ENCODE measurements at places on chromosomes 6 and 20. TPM values are rescaled to one million over a fixed set of nuclear protein-coding genes. Genes with fewer than 3 reads are reported as not detected.

DNA sequence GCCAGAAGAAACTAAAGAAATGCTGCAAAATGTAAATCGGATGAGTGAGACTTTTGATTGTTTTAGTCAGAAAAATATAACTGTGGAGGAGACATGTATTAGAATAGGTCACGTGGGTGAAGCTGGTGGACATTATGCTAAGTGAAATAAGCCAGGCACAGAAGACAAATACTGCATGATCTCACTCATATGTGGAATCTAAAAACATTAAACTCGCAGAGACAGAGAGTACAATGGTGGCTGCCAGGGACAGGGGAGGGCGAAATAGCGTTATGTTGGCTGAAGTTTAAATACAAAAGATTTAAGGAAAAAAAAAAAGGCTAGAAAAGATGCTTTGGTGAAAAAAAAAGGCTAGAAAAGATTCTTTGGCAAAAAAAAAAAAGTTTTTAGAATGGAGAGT is 63.5 kb upstream of the HDDC2 start:
- H3K27me3 ChIP-seq = no peaks in the 10 kb centered on the region
- H3K27ac ChIP-seq = no peak overlapping the region
- no peak overlapping the region for H3K4me3 ChIP-seq
- no peaks in the 10 kb centered on the region for H3K36me3 ChIP-seq
- peaks cover 16% of the 10 kb centered on the region for H3K4me1 ChIP-seq
- DNase-seq = no peak

Gene MEI4
- 0.17 TPM for total RNA-seq

Gene RNF182
- not detected for total RNA-seq

DNA sequence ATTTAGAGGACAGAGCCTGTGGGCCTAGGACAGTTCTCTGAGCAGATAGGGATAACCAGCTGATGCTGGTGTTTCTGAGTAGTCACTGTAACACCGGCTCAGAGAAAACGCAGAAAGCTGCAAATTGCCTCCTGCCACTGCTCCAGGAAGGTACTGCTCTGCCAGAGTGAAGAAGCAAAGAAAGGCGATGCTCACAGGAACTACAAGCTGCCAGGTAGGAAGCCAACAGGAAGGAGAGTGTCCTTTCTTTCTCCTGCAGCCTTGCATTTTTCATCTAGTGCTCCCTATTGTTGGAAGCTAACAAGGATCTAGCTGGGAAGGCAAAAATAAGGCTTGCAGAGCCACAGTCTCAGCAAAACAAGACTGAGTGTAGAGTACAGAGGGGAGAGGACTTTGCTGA is 70.7 kb upstream of the RAB32 start:
- H3K27ac ChIP-seq = no peak overlapping the region
- no peak for DNase-seq
- H3K27me3 ChIP-seq = no peaks in the 10 kb centered on the region
- H3K4me3 ChIP-seq = no peak overlapping the region

- H3K27ac ChIP-seq = no peak overlapping the region
Measured at GRCh38 chr6:86148586-86148985, 505.9 kb upstream of the SYNCRIP start.

DNA sequence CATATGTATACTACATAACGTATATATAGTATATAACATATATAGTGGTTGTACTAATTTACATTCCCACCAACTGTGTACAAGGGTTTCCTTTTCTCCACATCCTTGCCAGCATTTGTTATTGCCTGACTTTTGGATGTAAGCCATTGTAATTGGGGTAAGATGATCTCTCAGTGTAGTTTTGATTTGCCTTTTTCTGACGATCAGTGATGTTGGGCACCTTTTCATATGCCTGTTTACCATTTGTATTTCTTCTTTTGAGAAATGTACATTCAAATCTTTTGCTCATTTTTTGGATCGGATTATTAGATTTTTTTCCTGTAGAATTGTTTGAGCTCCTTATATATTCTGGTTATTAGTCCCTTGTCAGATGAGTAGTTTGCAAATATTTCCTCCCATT is 11.4 kb downstream of the SYNJ2 start:
- H3K27me3 ChIP-seq = no peaks in the 10 kb centered on the region
- H3K4me1 ChIP-seq = peaks cover 50% of the 10 kb centered on the region
- H3K27ac ChIP-seq = peak overlapping the region; percentile 18
- DNase-seq = no peak

Gene DYNLT1
- 147 TPM for total RNA-seq

- H3K27ac ChIP-seq = no peak overlapping the region
- no peak overlapping the region for H3K4me3 ChIP-seq
- H3K4me1 ChIP-seq = peaks cover 67% of the 10 kb centered on the region
- DNase-seq = no peak
- no peaks in the 10 kb centered on the region for H3K36me3 ChIP-seq
Measured at GRCh38 chr6:71385111-71385822, 96.7 kb downstream of the OGFRL1 start.

DNA sequence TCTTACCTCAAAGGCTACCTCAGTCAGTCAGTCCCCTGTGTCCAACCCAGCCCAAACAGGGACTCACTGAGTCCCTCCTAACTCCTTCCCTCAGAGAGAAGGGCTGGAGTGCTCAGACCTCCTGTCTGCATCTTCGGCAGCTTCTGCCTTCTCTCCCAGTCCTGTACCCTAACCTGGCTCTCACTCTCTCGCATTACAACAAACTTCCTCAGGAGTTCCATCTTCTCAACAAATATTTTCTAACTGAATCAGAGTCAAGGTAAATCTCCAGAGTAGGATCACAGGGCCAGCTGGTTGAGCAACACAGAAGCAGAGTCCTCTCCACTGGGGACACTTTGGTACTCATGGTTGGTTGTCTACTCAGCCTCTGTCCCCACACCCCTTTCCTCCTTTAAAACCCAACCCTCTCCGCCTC is 92.3 kb downstream of the MRPL14 start:
- no peak for DNase-seq
- no peak overlapping the region for H3K27ac ChIP-seq
- H3K4me1 ChIP-seq = no peaks in the 10 kb centered on the region

Gene LTB
- not detected for total RNA-seq

DNA sequence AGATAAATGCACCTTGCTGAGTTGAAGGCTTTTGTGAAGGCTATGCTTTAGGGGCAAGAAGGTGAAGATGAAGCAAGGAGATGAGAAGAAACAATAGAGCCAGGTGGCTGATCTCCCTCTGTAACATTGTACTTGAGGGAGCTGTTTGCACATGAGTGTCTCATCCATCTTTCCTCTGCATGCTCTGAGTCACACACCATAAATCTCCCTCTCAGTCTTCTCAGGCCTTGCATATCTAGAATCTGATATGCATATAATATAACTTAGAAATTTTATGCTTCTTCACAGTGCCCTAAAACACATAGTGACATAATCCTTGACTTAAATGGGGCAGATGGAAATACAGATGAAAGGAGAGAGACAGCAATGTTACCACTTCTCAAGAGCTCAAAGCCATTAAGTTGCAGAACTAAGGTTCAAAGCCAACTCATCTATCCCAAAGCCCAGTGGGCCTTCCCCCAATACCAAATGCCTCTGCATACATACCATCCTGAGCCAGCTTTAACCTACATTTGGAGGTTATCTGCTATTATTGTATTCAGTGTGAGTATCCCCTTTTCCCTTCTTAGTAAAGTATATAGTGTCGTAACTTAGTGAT is 62.4 kb upstream of the STXBP5 start:
- no peak overlapping the region for H3K27ac ChIP-seq
- no peaks in the 10 kb centered on the region for H3K4me1 ChIP-seq
- no peak overlapping the region for H3K4me3 ChIP-seq
- no peak for DNase-seq
- no peaks in the 10 kb centered on the region for H3K36me3 ChIP-seq
- no peaks in the 10 kb centered on the region for H3K27me3 ChIP-seq

DNA sequence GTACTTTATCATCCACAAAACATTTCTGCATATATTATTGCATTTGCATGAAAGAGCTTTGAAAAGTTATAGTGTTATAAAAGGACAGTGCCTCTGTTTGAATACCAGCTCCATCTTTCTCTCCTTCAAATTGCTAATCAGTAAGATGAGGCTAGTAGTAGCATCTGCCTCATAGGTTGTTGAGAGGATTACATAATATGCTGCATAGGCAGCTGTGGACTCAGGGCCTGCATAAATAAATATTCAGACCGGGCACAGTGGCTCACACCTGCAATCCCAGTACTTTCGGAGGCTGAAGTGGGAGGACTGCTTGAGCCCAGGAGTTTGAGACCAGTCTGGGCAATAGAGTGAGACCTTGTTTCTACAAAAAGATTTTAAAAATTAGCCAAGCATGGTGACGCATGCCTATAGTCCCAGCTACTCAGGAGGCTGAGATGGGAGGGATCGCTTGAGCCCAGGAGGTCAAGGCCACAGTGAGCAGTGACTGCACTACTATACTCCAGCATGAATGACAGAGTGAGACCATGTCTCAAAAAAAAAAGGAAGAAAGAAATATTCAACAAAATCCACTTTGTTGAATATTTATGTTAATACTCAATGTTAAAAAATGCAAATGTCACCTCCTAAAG is 18.3 kb upstream of the SEC63 start:
- no peak for DNase-seq
- H3K4me3 ChIP-seq = no peak overlapping the region
- no peaks in the 10 kb centered on the region for H3K4me1 ChIP-seq
- H3K27me3 ChIP-seq = no peaks in the 10 kb centered on the region
- no peaks in the 10 kb centered on the region for H3K36me3 ChIP-seq

Gene RAET1E
- not detected for total RNA-seq

GRCh38 chr6:36376742-36377141 is 10.7 kb downstream of the ETV7 start:
- H3K27ac ChIP-seq = no peak overlapping the region
- no peak for DNase-seq
- H3K4me3 ChIP-seq = no peak overlapping the region
- no peaks in the 10 kb centered on the region for H3K27me3 ChIP-seq
- H3K36me3 ChIP-seq = no peaks in the 10 kb centered on the region

Gene DEFB128
- total RNA-seq = not detected

DNA sequence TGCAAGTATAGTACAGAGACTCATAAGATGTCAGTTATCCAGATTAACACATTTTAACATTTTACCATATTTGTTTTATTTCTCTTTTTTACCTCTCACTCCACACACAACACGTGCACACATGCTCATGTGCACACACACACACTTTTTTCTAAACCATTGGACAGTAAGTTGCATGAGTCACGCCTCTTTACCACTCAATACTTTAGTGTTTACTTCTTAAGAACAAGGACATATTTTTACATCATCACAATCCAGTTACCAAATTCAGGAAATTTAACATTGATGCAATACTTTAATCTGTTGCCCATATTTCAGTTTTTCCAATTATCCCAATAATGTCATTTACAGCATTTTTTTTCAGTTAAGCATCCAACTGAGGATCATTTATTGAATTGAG is 109.0 kb downstream of the RIN2 start:
- H3K36me3 ChIP-seq = peaks cover 15% of the 10 kb centered on the region
- no peak overlapping the region for H3K27ac ChIP-seq
- DNase-seq = no peak

Gene THBD
- 44.3 TPM for total RNA-seq

GRCh38 chr6:157873735-157874344 is 50.8 kb downstream of the SNX9 start:
- no peak overlapping the region for H3K4me3 ChIP-seq
- H3K4me1 ChIP-seq = peaks cover 6% of the 10 kb centered on the region
- DNase-seq = no peak
- H3K27me3 ChIP-seq = no peaks in the 10 kb centered on the region

- no peak for DNase-seq
- no peak overlapping the region for H3K27ac ChIP-seq
- H3K36me3 ChIP-seq = peaks cover 73% of the 10 kb centered on the region
- H3K4me3 ChIP-seq = no peak overlapping the region
Measured at GRCh38 chr20:63961664-63962425, 5.6 kb upstream of the UCKL1 start.

Gene GPX5
- not detected for total RNA-seq

Gene SIRPB2
- 6.6 TPM for total RNA-seq

DNA sequence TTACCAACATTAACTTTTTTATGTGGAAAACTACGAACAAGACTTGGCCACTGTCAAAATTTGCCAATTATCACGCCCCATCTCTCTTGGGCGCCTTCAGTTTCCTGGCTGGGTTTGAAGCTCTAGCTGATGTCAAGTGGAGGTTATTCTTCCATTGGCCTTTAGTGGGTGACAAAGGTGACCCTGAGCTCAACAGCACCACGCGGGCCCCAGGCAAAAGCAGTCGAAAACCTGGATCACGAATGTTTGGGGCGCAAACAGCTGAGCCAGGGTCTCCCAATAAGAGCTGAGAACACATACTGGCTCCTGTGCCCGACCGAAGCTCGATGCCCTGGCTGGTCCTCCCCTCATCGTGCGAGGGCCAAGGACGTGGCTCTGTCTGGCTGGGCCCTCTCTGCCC is 26.8 kb downstream of the SLC17A9 start:
- H3K4me3 ChIP-seq = no peak overlapping the region
- H3K27ac ChIP-seq = no peak overlapping the region
- peaks cover 29% of the 10 kb centered on the region for H3K27me3 ChIP-seq
- H3K4me1 ChIP-seq = no peaks in the 10 kb centered on the region

DNA sequence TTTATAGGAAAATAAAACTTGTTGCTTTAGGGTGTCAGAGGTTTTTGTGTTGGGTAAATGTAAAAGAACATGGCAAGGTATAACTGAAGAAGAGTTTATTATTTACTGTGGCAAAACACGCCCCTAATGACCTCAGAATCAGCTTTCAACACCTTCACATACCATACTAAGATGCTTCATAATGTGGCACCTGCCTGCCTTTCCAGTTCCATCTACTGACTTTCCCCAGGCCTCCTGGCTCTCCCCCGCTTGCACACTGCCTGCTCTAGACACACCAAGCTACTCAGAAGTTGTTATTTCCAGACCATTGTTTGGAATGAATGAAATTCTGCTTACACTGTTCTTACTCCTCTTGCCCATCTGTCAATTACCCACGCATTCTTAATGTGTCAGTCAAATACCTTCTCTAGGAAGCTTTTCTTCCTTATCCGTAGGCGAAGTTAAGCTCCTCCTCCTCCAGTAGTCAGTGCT is 1.8 kb downstream of the TIAM2 start:
- no peak for DNase-seq
- H3K36me3 ChIP-seq = no peaks in the 10 kb centered on the region
- no peaks in the 10 kb centered on the region for H3K27me3 ChIP-seq
- H3K27ac ChIP-seq = no peak overlapping the region
- H3K4me1 ChIP-seq = peaks cover 17% of the 10 kb centered on the region
- H3K4me3 ChIP-seq = no peak overlapping the region

GRCh38 chr6:139230391-139230840 is 61.4 kb downstream of the TXLNB start:
- no peak overlapping the region for H3K4me3 ChIP-seq
- no peak overlapping the region for H3K27ac ChIP-seq

Gene CCN6
- total RNA-seq = not detected

GRCh38 chr20:45503403-45503802 is 12.0 kb downstream of the SPINT3 start:
- H3K4me3 ChIP-seq = no peak overlapping the region
- peaks cover 34% of the 10 kb centered on the region for H3K27me3 ChIP-seq
- no peaks in the 10 kb centered on the region for H3K4me1 ChIP-seq
- DNase-seq = no peak
- H3K36me3 ChIP-seq = no peaks in the 10 kb centered on the region
- no peak overlapping the region for H3K27ac ChIP-seq

- no peaks in the 10 kb centered on the region for H3K36me3 ChIP-seq
- no peaks in the 10 kb centered on the region for H3K4me1 ChIP-seq
- no peak overlapping the region for H3K27ac ChIP-seq
Measured at GRCh38 chr6:48550603-48551002, 439.6 kb upstream of the PTCHD4 start.

- H3K36me3 ChIP-seq = no peaks in the 10 kb centered on the region
- no peak overlapping the region for H3K4me3 ChIP-seq
- H3K27me3 ChIP-seq = no peaks in the 10 kb centered on the region
- H3K4me1 ChIP-seq = peaks cover 51% of the 10 kb centered on the region
- H3K27ac ChIP-seq = peak overlapping the region; percentile 64
Measured at GRCh38 chr20:57450931-57451330, 59.7 kb downstream of the RBM38 start.
